ENCODE measurements at places on chromosomes 5 and 9.

- no peak for DNase-seq
Measured at GRCh38 chr5:68216245-68217046, 890 bp downstream of the PIK3R1 start.

- no peak for DNase-seq
Measured at GRCh38 chr9:98148486-98148885, 29.5 kb upstream of the TRIM14 start.

DNA sequence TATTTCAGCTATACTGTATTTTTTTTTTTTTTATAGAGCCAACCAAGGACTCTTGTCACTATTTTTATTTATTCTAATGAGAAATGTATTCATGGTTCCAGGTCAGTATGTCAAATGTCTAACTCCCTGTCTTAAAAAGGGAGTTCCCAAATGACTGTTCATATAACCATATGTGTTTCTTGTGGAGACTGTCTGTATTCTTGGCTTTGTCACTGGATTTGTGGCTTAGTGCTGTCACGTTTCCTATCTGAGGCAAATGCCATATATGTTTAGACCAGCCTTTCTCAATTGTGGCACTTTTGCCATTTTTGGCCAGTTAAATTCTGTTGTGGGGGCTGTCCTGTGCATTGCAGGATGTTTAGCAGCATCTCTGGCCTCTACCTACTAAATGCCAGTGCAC is 3.1 kb downstream of the GCNT1 start:
- no peak for DNase-seq

- DNase-seq: no peak
Measured at GRCh38 chr5:17154211-17154996, 63.0 kb upstream of the BASP1 start.

- DNase-seq: no peak
Measured at GRCh38 chr5:19208397-19208796, 779.6 kb downstream of the CDH18 start.

Measured in retina (tissue), 1 donor.